ENCODE measurements at places on chromosomes 2 and 18.
A peak's percentile ranks its signal among the peaks of the same experiment; 100 is the strongest.

DNA sequence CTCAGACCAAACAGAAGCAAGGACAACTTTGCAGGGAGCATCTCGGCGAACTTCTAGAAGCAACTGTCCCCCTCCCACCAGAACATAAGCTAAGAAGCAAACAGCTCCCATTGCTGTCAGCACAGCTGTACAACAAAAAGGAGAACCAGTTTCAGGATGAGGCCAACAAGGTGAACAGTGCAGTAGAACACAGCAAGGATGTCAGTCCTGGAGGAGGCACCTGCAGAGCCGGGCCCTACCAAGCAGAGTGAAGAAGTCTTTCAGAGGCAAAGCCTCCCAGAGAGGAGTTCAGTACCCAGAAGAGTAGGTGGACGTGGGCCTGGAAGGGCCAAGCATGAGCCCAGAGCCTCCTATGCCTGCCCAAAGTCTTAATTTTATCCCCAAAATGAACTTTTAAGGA is 1.0 kb downstream of the PASK start:
- no peak for DNase-seq

DNA sequence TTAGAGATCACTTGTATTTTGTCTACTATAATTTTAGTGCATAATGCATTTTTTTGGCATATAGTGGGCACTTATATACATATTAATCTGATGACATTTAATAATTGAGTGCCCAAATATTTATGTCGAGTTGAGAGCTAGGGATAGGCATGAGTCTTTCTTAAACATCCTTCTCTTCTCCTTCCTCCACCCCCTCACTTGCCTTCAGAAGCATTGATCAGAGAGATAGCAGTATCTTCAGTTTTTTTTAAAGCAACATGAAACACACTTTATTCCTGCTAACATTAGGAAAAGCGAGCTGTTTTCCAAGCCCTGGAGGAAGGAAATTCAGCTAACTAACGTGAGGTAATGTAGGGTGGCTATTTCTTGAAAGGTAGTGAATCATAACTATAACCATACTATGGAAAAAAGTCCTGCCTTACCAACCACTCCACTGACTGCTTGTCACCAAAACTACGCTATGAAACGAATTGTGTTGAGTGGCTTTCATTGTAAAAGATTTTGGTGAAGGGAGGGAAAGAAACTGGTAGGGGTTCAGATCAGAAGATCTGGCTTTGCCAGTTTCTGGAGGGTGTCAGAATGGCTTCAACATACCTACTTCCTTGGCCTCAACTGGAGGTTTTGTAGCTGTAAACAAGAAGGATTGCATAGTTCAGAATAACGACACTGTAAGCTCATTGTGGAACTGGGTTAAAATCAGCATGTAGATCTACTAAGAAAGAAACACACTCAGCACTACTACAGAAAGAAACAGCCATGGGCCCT is 2.3 kb upstream of the ITGA4 start:
- no peak for DNase-seq

- DNase-seq, result no peak
These were observed 26.9 kb upstream of the YWHAQ start for GRCh38 chr2:9657731-9658130.

DNA sequence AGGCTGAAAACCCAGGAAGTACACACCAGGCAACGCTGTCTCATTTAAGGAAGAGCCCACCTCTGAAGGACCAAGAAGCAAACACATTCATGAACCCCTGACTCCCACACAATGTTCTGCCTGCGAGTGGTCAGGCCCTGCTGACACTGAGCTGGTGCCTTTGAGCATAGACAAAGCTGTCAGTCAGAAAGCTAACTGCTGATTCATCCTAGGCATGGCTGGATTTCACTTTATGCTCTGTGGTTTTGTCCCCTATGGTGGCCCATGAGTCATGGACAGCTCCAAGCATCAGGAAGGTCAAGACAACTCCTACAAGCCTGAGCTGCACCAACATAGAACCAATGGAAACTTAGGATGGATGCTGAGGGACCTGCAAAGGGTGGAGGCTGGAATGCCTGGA is 78.9 kb downstream of the UXS1 start:
- no peak for DNase-seq

DNA sequence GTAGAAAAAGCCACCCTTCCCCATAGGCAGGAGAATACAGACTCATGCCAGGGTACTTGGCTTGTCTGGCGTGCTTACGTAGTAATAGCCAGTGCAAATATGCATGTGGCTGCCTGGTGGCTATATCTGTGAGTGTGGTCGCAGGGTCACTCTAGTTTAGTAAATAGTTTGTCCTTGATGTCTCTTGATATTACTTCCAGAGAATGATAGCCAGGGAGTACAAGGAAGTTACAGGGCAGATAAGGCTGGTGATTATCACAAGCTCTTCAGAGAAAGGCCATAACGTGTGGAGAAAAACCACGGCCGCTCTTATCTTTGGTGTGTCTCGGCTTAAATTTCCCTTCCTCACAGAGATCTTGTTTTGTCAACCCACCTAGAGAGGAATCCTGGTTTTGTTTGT is 54.3 kb upstream of the SLC39A10 start:
- no peak for DNase-seq

GRCh38 chr18:1848716-1849115 is 722.6 kb downstream of the METTL4 start:
- no peak for DNase-seq

- DNase-seq, result no peak
These were observed 24.0 kb upstream of the ATP5MC3 start for GRCh38 chr2:175205523-175205922.

GRCh38 chr18:5582076-5582475 is 38.3 kb upstream of the EPB41L3 start:
- no peak for DNase-seq

GRCh38 chr2:203730076-203730729 is 23.8 kb downstream of the CD28 start:
- DNase-seq, result no peak

GRCh38 chr2:155846259-155846658 is 486.3 kb downstream of the NR4A2 start:
- no peak for DNase-seq

DNA sequence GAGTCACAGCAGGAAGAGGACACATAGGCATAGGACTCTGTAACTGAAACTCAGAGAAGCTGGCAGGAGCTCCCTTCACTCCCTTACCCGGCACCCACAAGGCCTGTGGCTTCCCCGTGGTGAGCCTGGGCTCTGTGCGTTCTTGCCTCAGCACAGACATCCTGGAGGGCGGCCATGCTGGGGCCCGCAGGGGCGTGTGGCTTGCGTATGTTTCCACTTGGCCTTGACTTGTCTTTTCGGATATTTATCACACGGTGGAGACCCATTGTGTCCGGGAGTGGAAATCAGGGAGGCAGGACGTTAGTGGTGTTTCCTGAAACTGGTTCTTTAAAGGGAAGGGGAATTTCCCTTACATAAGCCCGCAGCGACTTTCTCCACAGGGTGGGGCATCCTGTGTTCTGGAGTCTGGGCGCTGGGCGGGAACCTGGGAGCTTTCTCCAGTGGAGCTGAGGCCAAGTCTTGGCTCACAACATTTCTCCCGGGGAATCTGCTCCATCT is 49.9 kb upstream of the EML6 start:
- DNase-seq, result no peak

DNA sequence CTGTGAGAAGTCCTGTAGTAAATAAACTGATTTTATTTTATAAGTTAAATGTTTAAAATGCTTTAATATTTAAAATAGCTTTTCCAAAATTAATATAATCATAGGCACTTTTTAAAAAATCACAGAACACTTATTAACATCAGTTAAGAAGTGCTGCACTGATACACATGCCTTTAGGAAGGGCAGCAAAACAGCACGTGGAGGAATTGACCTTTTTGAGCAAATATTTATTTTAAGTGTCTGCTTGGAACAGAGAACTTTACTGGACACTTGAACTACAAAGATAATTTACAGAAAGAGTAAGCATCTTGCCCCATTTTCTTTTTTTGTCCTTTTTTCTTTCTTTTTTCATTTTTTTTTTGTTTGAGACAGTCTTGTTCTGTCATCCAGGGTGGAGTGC is 87.7 kb upstream of the NARS1 start:
- DNase-seq, result no peak

DNA sequence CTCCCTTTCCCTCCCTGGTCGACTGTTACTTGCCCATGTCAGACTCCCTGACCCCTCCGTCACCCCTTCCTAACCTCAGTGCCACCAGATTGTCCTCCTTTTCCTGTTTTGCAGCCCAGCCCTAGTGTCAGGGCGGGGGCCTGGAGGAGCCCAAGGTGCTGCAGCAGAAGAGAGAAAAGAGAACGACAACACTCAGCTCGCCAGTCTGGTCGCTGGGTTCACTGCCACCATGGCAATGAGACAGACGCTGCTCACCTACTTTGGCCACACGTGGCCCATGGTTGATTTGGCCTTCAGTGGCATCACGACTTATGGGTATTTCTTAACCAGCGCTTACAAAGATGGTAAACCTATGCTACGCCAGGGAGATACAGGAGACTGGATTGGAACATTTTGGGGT is 108.4 kb upstream of the RMDN2 start:
- no peak for DNase-seq

- DNase-seq, result no peak
These were observed 160.4 kb upstream of the TMEM200C start for GRCh38 chr18:6055711-6056110.

- DNase-seq, result no peak
These were observed 1321.8 kb upstream of the CRIM1 start for GRCh38 chr2:35033748-35034147.

DNA sequence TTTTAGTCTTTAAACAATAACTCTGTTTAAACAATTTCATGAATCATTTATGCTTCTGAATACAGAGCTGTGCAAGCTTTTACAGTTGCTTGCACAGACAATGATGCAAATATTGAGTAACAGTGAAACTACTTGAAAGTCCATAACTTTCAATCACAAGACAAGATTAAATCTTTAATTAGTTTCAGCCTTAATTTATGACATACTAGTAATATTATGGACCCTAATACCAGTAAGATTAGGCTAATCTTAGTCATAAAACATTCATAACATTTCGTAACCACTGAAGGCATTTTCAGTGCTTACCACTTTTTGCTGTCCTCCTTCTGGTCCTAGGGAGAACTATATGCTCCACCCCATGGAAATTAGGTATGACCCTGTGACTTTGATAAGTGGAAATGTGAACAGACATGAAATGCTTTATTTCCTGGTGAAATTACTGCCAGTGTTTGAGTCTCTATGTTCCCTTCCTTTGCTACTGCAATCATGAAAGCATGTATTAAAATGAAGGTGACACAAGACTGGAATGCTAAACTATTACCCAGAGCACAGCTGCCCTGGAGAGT is 1.8 kb upstream of the COBLL1 start:
- DNase-seq, result no peak

DNA sequence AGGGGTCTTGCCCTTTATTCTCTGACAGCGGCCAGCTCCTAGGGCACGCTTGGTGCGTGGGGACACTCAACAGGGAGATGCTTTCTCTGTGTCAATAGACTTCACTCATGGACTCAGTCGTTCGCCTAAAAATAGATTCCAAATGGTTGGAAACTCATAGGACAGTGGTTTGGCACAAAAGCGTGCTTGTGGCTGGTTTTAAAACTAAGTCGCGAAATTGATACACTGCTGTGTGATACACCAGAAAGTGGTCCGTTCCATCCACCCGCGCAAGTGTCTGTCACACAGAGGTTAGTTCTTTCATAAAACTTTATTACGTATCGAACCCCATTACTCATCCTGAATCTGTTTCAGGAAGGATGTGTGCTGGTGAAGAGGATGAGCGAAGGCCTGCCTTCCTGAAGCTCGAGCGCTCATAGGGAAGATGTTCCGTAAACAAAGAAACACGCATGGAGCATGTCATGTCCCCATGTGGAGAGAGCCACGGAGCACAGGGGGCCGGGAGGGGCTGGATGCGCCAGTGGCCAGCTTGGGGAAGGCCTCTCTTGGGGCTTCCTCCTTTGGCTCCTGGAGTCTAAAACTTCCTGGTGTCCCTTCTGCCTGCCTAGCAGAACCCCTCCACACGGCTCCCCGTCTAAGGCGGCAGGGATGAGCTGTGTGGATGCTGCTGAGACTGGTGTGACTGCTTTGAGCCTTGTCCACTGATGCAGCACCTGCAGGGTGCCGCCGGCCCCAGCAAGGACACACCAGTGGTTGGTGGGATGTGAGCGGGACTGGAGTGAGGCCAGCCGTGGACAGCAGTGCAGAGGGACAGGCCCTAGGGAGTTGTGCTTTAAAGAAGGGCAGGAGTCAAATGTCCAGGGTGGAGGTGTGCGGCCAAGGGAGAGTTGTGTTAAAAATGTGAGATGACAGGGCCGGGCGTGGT is 207.2 kb downstream of the GBX2 start:
- no peak for DNase-seq

DNA sequence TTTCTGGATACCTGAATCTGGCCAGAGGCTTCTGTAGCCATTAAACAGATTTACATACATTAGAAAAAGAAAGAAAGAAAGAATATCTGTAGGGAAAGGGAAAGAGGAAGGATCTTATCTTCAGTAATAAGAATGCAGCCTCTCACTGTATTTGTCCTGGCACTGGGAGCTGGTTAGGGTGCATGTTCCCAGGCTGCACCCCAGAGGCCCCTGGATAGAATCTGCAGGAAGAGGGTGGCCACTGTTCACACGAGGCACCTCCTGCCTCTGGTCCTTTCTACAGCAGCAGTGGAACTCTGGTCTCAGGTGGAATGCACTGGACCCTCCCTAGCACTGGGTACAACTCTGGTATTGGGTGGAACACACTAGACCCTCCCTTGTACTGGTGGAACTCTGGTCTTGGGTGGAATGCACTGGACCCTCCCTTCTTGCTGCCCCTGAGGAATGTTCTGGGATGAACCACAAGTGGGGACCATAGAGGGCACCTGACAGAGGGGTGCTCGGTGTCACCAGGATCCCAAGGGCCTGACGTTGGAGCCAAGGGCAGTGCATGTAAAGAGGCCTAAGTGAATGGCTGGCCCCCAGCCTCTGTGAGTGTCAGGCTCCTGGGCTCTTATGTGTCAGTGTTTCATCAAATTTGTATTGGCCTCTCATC is 27.4 kb upstream of the PXDN start:
- no peak for DNase-seq

- no peak for DNase-seq
These were observed 58.9 kb upstream of the KCNG2 start for GRCh38 chr18:79738581-79739439.

DNA sequence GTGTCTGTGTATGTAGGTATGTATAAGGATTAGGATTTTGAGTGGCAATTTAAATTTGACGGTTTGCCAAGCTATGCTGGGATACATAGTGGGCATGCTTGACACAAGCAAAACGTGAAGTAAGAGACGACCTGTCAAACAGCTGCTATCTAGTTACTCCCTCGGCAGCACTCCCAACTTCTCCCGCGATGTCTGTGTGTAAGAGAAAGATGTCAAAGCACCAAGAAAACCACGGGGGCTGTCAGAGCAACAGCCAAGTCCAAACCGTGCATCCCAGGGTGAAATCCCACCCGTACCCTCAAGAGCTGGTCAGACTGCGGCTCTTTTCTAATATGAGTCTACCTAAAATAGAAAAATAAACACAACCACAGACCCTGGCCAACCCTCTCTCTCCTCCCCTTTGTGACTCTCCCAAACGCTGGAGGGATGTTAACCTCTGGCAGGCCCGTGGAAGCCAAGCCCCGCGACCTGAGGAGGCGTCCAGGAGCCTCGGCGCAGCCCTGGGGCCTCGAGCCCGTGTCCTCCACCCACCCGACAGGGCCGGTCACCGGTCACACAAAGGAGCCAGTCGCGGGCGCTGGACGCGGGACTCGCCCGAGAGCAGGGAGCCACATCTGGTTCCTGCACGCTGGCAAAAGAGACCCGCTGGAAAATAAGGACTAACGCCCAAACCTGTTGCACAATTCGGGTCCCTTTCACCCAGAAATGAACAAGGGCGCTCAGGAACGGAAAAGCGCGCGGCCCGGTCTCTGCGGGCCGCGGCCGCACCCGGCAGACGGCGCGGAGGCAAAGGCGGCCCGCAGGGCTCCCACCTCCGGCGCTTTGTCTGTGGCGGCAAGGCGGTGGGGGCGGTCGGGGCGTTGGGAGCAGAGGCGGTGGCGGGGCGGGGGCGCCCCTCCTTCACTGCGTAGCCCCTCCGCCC is 925 bp downstream of the SESTD1 start:
- DNase-seq, result peak; percentile 9

All from effector CD4-positive, alpha-beta T cell (primary cell).